Fibroblast of lung (primary cell): ENCODE measurements at places on chromosomes 3 and 15.

DNA sequence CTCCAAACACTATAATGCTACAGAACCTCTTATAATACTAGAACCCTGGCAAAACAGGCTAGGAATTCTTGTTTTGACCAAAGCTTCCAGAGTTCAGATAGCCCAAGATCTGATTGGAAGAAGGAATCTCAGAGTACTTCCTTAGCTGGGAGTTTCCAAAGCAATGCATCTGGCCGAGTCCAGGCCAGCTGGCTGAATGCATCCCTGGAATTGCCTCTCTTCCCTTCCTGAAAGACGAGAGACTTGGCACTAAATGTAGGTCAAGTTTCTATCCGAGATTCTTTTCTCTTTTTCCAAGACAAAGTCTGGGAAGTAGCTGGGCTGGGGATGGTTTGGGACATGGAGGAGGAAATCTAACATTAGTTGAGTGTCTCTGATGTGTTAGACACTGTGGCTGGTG, 68.7 kb upstream of the ADPGK start:
- DNase-seq = no peak
- H3K36me3 ChIP-seq = no peaks in the 10 kb centered on the region
- no peak overlapping the region for H3K27ac ChIP-seq

DNA sequence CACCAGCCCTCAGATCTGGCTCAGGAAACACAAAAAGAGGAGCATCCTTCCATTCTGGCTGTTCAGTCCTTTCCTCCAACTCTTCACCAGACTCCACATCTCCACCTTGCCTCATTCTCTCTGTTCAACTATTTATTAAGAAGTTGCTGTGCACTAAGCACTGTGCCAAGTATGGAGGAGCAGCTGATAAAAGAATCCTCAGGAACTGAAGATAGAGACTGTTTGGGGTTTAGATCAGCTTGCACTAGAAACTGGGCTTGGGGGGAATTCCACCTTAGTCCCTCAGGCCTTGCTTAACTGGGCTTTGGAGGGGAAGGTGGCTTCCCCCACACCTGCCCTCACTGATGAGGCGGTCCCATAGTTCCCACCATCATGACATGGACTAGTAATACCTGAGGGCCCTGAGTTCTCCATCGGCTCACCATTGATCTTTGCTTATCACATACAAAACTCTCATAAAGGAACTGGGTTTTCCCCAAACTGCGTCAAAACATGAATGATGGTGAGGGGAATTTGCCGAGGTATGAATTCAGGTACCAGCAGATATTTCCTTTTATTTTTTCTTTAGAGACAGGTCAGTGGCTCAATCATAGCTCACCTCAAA, 1.7 kb upstream of the CCR8 start:
- DNase-seq = no peak
- H3K4me1 ChIP-seq = no peaks in the 10 kb centered on the region
- no peak overlapping the region for H3K4me3 ChIP-seq
- H3K27ac ChIP-seq = no peak overlapping the region
- H3K27me3 ChIP-seq = no peaks in the 10 kb centered on the region

GRCh38 chr15:99252326-99252725, 1.0 kb downstream of the LRRC28 start:
- H3K27me3 ChIP-seq = no peaks in the 10 kb centered on the region
- H3K27ac ChIP-seq = no peak overlapping the region
- H3K4me3 ChIP-seq = peak overlapping the region; percentile 80

GRCh38 chr3:154029926-154030325, 91.3 kb upstream of the ARHGEF26 start:
- DNase-seq = no peak
- no peak overlapping the region for H3K27ac ChIP-seq
- H3K4me1 ChIP-seq = no peaks in the 10 kb centered on the region
- H3K27me3 ChIP-seq = no peaks in the 10 kb centered on the region

DNA sequence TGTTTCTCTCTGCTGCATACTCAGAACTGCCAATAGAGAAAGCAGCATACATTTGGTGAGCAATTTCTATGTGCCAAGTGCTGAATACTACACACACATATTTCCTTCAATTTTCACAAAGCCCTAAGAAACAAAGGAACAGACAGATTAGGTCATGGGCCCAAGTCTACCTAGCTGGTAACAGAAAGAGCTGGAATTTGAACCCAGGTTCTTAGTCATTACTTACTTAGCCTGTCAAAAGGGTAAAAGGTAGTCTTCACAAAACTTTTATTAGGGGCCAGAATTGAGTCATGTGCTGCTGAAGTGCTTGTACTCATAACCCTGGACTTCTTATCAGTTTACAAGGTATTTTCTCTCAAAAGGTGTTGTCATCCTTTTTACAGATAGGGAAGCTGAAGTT, 10.4 kb upstream of the ABHD17C start:
- H3K27ac ChIP-seq = no peak overlapping the region
- no peaks in the 10 kb centered on the region for H3K4me1 ChIP-seq
- peak; percentile 21 for DNase-seq
- H3K36me3 ChIP-seq = no peaks in the 10 kb centered on the region
- H3K27me3 ChIP-seq = no peaks in the 10 kb centered on the region
- no peak overlapping the region for H3K4me3 ChIP-seq

DNA sequence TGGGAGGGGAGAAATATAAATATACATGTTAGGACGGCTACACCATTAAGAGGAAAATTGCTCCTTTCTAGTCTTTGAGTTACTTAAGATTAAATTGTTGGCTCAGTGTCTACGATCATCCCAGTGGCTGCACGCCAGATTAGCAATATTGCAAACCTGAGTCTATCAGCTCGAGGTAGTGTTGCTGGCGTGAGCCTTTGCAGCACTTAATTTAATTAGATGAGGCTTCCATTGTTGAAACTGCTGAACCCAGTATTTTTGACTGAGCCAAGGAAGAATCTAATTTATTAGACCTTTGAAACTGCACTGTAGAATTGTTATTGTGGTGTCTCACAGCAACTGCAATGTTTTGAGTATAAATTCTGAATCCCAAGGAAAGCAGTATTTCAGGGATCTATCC, 782.4 kb upstream of the ROBO1 start:
- no peaks in the 10 kb centered on the region for H3K27me3 ChIP-seq
- no peak for DNase-seq
- no peak overlapping the region for H3K4me3 ChIP-seq

GRCh38 chr3:30663533-30664241, 57.3 kb downstream of the TGFBR2 start:
- no peaks in the 10 kb centered on the region for H3K36me3 ChIP-seq

GRCh38 chr3:56806407-56806806, 4.7 kb upstream of the ARHGEF3 start:
- H3K27me3 ChIP-seq = peaks cover under 1% of the 10 kb centered on the region
- no peaks in the 10 kb centered on the region for H3K4me1 ChIP-seq
- no peak overlapping the region for H3K4me3 ChIP-seq
- H3K27ac ChIP-seq = no peak overlapping the region
